ENCODE measurements at places on chromosomes 3 and 15.

- peak; percentile 18 for DNase-seq
Measured at GRCh38 chr3:116445311-116445841, at the start of gene LSAMP. LSAMP (minus strand) TSS chr3:116445487.

- peak; percentile 41 for DNase-seq
Measured at GRCh38 chr15:75921732-75922703, 18.3 kb downstream of the FBXO22 start.

GRCh38 chr15:72420576-72420975 lies 22.5 kb downstream of the TMEM202 start:
- no peak for DNase-seq

DNA sequence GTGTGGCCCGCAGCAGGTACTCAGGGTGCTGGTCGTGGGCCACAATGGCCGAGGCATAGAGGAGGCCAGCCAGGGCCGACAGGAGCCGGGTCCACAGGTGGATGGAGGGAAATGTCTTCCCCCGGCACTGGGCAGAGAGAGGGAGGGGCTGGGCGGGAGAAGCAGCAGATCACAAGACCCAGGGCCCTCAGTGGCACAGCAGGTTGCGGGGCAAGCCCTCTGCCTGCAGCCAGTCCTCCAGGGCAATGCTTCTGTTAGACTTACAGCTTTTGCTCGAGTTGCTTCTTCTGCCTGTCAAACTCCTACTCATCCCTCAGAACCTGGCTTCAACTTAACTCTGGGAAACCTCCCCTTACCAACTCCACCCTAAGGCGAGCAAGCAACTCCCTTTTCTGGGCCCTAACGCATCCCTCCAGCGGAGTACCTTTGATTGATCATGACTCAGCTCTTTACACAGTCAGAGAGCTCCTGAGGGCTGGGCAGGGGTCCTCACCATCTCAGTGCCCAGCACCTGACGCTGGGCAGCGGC lies 16.0 kb downstream of the TMEM44 start:
- no peak for DNase-seq

- DNase-seq: no peak
Measured at GRCh38 chr15:49675041-49675440, 54.2 kb downstream of the DTWD1 start.

DNA sequence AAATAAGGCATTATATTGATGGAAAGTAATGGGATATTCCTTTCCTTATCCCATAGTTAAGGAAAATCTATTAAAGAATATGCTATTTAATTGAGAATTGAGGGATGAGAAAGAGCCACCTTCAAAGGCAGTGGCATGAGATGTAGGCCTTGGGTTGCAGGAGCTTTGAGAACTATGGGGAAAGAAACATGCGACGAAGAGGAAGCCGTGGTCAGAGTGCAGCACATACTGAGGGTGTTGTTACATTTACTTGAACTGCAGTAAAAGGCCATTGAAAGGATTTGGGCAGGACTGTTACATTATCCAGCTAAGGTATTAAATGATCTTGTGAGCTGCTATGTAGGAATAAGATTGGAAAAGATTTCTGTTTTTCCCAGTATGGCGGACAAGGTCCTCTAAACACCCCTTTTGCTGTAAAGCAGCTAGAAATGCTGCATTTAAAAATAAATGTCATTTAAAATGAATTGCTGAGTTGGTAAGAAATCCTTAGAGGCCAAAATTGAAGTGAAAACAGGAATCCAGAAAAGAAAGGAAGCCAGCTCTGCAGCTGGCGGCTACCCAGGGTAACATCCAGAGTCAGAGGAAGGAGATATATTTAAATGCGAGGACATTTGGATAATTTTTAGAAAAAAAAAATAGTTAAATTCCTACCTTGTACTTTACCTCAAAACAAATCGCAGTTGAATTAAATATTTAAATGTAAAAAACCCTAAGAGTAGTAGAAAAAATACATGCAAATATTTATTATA lies 61.7 kb downstream of the IL1RAP start:
- no peak for DNase-seq

DNA sequence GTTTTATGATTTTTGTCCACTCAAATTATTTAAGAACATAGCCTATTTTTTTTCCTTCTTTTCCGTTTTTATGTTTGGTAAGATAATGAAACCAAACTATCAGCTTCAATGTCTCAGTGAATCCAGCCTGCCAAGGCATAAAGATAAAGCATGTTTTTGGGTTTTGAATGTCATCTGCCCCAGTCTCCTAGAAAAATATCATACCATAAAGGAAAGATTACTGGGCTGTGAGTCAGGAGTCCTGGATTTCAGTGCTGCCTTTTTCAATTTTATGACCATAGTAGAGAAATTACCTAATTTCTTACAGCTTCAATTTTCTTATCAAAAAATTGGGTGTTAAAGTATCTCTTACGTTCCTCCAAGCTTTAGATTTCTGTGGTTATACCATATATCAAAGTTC lies 87.5 kb downstream of the GAP43 start:
- DNase-seq: no peak

- DNase-seq: no peak
Measured at GRCh38 chr3:12932347-12932746, 91.0 kb upstream of the RPL32 start.

DNA sequence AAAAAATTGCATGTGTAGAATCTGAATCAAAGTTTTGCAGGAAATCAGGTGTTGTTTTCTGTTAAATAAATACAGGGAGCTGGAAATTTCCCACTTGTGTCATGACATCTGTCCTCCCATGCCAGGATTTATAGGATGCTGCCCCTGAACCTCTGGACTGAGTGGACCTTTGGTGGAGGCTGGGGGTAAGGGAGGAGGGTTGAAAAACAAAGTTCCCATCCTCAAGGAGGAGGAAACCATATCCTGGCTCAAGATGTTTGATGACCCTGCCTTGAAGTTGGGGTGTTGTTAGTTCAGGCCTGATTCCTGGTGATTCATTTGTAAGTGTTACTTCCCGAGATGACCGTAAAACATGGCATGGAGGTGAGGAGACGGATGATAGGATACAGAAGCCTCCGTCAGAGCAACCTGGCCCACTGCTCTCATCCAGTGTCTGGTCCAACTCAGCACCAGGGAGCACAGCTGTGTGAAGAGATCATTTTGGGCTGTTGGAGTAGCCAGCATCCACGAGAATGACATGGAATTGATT lies 223.6 kb downstream of the CACNA2D3 start:
- DNase-seq: no peak

GRCh38 chr3:25029820-25030219 lies 398.2 kb upstream of the RARB start:
- DNase-seq: no peak

- peak; percentile 97 for DNase-seq
Measured at GRCh38 chr3:42032693-42033349, 58.3 kb upstream of the TRAK1 start.

GRCh38 chr15:35834866-35835265 lies 288.9 kb upstream of the DPH6 start:
- no peak for DNase-seq

DNA sequence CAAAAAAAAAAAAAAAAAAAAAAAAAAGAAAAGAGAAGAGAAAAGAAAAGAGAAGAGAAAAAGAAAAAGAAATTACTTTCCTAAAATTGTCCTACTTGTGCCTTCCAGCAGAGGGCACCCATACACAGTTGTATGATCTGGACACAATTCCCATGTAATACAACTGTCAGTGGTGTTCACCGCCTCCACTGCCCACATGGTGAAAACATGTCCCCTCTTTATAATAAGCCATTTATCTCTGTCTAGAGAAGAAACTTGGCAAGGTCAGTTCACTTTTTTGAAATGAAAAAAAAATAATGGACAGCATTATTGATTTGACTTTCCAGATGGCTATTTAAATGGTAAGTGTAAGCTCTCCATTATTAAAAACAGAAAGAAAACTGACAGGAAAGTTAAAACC lies 459.4 kb downstream of the GBE1 start:
- peak; percentile 43 for DNase-seq

GRCh38 chr3:44862226-44862637 lies 520 bp downstream of the TMEM42 start:
- DNase-seq: peak; percentile 30

DNA sequence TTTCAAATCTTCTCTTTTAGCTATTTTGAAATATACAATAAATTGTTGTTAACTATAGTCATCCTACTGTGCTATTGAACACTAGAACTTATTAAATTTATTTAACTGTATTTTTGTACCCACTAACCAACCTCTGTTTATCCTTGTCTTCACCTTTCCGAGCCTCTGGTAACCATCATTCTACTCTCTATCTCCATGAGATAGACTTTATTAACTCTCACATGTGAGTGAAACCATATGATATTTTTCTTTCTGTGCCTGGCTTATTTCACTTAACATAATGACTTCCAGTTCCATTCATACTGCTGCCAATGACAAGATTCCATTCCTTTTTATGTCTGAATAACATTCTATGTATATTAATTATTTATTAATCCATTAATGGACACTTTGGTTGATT lies 15.8 kb upstream of the SLC15A2 start:
- DNase-seq: no peak

DNA sequence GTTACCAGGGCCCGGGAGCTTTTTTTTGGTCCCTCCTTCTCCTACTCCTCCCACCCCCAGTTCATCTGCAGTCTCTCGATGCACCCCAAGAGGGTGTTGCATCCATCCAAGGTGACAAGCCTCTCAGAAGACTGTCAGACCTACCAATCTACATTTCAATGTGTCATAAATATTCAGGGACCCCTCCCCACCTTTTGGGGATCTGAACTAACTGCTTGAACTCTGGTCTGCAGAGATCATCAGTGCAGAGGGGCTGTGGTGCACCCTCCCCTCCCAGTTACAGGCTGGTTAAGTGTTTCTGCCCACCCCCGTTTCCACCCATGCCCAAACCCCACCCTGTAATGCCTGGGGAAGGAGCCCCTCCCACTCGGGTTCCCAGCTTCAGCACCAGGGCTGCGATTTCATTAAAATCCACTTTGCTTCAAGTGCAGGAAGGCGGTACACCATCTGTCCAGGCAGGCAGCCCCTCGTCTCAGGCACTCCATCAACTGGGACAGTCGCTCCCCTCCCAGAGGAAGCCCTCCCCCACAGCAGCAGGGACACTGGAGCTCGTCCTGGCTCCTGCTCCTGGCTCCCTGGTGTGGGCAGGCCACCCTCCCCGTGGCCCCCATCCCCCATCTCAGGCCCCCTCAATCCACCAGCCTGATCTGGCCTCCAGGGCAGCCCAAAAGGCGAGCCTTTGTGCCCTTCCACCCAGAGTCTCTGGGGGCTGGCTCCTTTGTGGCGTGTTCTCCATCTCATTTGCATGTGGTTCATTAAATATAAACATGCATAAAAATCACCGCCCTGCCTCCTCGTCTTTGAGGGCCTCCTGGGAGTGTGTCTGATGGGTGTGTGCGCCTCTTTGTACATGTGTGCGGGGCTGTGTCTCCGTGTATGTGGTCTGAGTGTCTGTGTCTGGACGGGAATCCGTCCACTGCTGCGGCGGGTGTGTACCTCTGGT lies 32.3 kb downstream of the RNU5B-1 start:
- no peak for DNase-seq

DNA sequence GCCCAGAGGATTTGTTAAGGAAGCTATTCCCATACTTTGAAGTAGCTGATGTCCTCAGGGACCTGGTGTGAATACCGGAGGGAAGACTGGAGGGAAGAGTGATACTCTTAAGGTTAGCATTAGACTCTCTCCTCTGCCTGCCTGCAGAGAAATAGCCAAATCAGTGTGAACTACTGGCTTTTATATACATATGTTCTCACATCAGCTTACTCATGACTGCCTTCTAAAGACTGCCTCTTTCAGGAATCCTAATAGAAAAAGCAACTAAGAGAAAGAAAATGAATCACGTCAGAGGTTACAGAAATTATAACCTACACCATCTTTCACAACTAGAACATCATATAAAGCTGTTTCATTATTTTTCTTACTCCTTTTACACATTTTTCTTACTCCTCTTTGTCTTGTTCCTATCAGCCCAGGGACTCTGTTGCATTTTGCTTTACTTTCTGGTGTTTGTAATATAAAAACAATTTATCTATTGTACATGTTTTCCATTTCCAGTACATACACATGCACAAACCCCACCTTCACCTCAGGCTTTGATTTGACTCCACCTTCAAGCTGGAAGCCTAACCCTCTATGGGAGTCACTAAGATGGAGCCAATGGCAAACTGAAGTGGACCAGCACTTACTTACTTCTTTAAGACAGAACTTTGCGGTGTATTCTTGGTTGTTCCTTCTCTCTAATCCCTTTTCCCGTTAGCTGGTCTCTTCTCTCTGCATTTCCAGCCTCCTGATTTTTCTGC lies 257.7 kb upstream of the UBE2E1 start:
- DNase-seq: no peak

- DNase-seq: no peak
Measured at GRCh38 chr15:90496791-90497190, 32.9 kb upstream of the CRTC3 start.

GRCh38 chr3:108728934-108729333 lies 28.3 kb downstream of the RETNLB start:
- no peak for DNase-seq

- DNase-seq: no peak
Measured at GRCh38 chr3:63390710-63391230, 112.7 kb downstream of the SYNPR start.

GRCh38 chr3:193829781-193830180 lies 236.8 kb downstream of the OPA1 start:
- no peak for DNase-seq

DNA sequence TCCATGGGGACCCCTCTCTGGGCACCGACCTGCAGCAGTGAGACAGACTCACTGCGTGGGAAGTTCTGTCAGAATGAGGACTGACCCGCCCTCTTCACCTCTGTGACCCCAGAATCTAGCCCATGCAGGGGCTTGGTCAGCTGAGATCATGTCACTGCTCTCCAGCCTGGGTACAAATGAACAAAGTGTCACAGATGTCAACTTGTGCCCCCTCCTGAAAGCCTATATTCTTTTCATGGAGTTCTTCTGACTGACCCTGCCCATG lies 210.8 kb downstream of the XXYLT1 start:
- DNase-seq: no peak

- peak; percentile 71 for DNase-seq
Measured at GRCh38 chr15:68252925-68253534, 23.5 kb upstream of the CLN6 start.

GRCh38 chr3:43180694-43181093 lies 74.8 kb upstream of the POMGNT2 start:
- no peak for DNase-seq

DNA sequence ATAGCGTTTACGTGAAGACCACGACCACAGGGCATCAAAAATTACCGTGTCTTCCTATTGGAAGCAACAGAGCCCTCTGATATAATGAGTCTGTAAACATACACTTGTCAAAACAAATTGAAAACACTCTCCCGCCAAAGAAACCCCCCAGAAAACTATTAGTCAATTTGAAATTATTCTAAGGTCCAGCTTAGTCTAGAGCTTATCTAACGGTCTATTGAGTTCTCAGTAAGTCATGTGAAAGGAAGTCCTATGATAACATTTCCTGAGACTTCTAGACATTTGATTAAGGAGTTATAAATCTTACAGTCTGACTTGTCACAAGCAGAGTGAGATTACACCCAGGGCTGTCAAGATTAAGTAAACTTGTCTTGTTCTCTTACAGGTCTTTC lies 356.3 kb downstream of the FOXP1 start:
- no peak for DNase-seq

- DNase-seq: no peak
Measured at GRCh38 chr3:59927056-59927455, 877.2 kb upstream of the CFAP20DC start.

GRCh38 chr3:63067999-63068645 lies 192.9 kb upstream of the CADPS start:
- DNase-seq: peak; percentile 34

- DNase-seq: no peak
Measured at GRCh38 chr3:105608623-105609022, 241.9 kb downstream of the ALCAM start.

Data from testis (tissue), 5 donors.